Activated T-cell treated with anti-CD3 and anti-CD28 coated beads for 48 hours (primary cell): ENCODE measurements at places on chromosomes 2 and 18.

DNA sequence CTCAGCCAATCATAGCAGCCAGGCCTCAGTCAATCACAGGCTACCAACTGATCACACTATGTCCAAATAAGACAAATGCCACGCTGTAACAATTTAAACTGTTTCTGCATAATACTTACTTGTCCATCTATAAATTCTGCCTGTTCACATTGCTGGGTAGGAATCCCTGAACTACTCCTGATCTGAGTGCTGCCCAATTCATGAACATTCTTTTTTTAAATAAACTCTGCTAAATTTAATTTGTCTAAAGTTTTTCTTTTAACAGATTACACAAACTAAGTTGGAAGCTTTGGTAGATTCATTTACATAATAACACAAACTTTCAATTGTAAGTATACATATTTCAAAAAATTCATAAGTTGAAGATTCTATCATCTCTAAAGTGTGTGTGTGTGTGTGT is 583.0 kb downstream of the ERBB4 start:
- no peak for DNase-seq

DNA sequence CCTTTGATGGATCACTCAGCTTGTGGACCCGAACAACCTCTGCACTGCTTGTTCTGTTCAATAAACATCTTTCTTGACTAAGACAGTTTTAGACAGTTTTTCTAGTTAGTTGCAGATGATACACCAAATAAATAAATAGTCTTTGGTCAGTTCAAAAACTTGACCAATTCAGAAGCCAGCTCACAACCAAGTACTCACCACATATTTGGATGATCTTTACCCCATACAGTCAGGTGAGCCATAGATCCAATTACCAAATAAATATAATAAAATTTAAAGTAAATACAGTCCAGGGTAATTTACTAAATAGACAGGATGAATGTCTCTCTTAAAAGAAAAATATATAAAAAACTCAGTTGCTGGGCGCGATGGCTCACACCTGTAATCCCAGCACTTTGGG is 18.2 kb downstream of the SCN3A start:
- no peak for DNase-seq

DNA sequence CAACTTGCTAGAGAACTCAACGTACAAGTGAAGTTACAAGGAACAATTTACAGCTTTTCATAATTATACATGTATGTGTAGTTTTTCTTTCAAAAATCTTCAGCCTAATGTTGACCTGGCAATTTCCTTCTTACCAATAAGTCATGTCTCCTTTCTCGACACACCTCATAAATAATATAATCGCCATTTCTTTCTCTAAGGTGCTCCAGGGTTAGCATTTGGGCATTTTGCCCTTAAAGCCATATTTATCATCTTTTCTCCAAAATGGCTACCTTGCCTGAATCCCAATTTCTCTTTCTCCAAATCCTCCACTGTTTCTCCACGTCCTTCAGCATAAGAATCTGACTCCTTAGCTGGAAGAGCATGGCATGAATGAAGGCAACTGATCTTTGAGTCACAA is 50.3 kb upstream of the RAB27B start:
- DNase-seq = no peak

GRCh38 chr2:221444106-221444505 is 128.0 kb downstream of the EPHA4 start:
- no peak for DNase-seq

DNA sequence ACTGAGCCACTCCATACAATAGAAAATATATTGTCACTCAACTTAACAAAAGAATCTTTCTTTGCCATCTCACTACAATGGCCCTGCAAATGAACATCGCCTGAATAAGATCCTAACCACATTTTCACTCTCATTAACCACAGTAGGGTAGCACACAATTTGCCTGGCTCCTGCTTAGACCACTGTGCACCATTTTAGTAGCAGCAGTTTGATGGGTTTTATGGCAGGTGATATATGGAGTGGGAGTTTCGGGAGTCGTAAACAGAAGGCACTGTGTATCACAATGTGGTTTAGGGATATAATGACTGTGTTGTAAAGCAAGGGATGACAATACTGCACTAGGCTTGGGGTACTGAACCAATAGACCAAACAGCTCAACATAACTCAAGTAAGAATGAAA is 617.4 kb downstream of the BCL11A start:
- DNase-seq = no peak

GRCh38 chr2:129467941-129468340 is 511.5 kb upstream of the RAB6C start:
- no peak for DNase-seq

DNA sequence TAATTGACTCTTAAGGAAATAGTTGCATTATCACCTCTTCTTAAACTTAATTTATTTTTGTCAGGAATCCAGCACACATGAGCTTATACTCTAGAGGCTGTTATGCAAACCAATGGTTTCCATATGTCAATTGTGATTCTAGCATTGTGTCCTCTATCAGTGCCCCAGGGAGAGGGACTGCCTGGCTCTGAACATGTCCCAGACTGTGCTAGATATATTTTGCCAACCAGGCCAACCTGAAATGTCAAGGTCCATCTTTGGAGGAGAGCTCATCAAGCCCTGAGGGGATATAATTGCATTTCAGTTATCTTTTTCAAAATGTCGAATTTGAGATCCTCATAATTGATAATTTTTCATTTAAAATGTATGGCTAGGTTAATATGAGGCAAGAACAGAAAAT is 34.2 kb downstream of the HNMT start:
- no peak for DNase-seq

DNA sequence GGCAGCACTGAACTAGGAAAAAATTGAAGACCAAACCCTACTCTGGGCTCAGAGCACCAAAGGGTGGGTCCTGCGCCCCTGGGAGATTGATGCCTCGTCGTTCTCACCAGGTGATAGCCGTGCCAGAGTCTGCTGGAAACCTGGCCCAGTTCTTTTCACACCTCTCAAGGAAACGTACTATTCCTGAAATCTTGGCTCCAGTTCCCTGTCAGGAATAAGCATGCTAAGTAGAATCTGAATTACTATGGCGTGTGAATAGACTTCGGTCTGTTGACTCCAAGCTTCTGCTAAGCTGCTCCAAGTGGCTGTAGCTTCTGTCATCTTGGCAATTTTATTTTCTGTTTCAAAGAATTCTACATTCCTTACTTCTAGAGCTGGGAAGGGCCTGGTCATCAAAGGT is 75.4 kb downstream of the MARCHF4 start:
- no peak for DNase-seq

- DNase-seq = no peak
Observed at GRCh38 chr18:54255141-54255540, 14.2 kb upstream of the POLI start.

DNA sequence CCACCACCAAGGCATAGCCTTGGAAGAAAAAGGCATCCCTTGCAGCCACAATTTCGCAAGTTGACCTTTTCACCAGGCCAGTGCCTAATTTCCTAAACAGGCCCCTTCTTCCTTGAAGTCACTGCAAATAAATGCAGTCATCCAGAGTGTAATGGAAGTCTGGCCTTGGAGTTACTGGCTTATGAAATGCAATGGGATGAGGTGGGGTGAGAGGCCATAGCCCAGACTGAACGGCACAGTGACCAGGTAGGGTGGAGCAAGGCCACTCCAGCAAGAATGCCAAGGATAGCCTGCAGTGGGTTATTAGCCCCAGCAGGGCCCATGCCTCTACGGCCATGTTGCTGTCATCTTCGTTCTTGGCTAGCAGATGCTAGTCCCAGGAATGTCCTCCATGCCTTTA is 68.4 kb downstream of the BCL11A start:
- no peak for DNase-seq

DNA sequence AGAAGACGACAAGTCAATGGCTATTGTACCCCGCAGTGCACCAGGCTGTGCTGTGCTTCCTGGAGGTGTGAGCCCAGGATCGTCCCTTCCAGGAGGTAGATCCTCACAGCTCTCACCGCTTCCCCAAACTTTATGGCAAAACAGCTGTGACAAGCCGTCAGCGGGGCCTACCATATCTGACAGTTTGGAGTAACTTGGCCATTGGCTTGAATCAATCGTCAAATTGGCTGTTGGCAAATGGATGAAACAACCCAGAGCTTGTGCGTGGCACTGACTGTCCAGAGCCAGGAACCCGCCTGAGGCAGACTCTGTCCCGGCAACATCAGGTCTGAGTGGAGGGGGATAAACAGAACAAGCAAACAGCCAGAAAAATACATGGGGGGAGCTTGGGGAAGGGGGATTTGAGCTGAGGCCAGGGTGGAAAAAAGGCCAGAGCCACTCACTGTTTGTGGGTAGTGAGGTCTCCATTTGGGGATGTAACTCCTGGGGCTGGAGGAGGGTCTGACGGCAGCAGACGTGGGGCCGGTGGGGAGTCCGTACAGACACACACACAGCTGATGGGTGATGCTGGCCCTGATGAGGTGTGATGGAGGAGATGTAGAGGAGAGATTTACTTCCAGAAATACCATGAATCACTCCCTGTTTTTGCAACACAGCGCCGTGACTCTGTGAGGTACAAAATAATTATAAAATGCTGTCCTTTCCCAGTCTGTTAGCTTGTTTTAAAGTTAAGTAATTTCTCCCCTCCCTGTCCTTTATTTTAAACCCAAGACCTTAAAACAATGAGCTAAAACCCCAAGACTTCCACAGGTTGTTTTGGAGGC is 174.8 kb downstream of the TWIST2 start:
- no peak for DNase-seq

GRCh38 chr2:64638502-64639120 is 15.1 kb downstream of the SERTAD2 start:
- no peak for DNase-seq

DNA sequence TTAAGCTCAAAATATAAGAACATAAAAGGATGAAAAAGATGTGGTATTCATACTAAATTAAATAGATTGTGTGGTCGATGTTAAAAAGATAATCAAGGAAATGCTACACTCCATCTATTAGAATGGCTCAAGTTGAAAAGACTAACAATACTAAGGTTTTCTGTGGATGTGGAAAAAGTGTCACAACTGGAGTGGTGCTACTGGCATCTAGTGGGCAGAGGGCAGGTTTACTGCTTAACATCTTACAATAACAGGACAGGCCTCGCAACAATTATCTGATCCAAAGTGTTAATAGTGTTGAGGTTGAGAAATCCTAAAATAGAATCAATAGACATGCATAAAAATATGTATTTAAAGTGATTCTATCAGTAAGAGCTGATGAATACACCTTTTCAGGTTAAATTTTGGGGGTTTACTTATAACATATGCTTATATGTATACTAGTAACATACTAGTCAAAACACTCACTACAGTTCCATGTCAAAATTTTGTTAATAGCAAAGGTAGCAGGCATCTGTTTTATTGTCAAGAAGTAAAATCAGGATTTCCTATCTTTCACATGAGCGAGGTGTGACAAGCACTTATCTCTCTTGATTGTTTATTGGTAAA is 91.5 kb upstream of the TMEFF2 start:
- no peak for DNase-seq

DNA sequence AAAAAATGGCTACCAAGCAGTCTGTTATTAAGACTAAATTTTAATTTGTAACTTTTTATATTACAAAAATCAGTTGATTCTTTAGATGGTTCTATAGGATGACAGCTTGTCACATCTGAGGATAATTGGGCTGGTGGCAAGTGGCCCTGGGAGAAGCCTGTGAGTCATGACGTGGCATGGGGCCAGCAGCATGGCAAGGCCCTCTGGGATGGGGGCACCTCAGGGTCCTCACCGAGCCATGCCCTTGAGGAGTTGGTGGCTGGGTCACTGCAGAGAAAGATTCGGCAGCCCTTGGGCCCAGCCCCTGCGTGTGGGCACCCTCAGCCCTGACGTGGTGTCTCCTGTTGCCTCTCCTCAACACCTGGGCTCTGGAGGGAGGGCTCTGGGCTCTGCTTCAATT is 49.7 kb downstream of the STK25 start:
- DNase-seq = no peak

DNA sequence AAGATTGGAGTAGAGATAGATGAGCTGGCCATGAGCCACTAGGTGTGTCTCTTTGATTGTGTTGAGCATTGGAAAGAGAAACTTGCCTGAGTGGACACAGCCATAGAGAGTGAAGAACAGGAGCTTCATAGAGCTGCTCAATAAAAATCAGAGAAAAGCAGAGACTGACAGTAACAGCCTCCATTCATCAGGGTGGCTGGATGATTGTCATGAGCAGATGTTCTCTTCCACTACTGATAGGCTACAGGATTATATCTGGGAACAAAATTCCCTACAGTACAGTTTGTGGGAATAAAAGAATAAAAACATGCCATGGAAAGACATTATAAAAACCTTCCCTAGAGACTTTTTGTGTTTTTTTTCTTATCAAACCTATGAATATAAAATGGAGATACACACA is 404.8 kb upstream of the ACVR2A start:
- DNase-seq = no peak
